ENCODE measurements at places on chromosomes 1 and 21.

DNA sequence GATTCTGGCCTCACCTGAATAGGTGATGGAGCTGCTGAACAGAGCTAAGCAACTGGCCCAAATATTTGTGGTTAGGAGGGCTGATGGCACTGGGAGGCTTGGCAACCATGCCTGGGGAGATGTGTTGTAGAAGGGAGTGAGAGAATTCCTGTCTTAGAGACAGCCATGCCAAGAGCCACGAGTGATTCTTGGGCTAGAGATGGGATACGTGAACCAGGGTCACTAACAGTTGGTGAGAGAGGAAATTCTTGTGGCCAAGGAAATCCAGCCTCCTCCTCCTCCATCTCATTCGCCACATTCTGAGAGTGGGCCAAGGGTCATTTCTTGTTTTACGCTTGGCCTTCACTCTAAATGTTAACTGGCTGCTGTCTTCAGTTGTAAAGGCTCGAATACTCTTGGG is 46.3 kb downstream of the NGF start:
- no peak for DNase-seq

DNA sequence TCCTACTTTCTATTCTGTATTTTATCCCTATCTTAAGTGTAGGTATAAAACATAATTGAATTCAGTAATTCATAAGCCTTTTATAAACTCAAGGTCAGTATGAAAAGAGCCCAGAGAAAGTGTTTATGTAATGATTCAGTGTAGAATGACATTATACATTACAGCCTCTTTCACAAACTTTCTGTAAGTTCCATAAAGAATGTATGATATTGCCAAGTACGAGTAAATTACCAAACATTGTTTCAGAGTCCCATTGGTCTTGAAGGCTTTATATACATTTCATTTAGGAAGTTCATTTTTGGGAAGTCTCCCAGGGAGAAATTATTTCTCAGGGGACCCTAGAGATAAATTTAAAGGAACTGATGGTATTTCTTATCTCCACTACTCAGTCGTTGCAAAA is 37.8 kb upstream of the VAMP3 start:
- no peak for DNase-seq

DNA sequence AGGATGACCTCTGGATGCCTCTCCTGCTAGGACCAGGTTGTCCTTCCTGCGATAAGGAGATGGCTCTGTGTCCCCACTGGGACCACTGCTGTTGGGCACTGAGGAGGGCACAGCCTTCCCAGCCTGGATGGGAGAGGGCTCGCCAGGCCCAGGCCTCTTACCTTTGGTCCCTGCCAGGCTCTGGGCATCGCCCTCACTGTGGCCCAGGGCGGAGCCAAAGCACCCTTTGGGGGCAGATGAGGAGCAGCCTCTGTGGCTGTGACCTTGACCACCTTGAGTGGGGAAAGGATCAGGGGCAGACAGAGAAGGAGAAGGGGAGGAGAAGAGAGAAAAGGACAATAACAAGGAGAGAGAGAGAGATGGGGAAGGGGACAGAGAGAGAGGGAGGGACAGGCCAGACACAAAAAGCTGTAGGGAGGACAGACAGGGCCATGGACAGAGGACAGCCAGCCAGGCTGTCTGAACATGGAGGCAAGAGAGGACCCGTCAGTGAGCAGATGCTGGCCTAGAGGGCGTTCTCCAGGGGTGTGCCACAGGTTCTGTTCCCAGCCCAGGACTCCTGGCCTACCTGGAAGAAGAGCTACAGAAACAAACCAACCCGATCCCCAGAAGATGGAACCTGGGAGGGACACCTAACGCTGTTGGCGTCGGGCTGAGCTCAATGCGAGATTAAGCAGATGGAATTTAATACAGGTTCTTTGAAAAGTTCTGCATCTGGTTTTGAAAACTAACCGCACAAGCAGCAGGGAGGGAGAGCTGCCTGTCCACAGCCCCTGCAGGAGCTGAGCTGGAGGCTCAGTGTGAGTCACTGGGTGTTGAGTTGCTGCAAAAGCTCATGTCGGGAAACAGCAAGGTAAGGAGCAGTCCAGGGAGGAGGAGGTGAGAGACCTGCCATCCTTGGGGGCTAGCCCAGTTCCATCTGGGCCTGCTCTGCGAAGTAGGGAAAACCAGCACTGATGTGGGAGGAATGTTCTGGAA is 262.1 kb downstream of the PTPRU start:
- DNase-seq = no peak

DNA sequence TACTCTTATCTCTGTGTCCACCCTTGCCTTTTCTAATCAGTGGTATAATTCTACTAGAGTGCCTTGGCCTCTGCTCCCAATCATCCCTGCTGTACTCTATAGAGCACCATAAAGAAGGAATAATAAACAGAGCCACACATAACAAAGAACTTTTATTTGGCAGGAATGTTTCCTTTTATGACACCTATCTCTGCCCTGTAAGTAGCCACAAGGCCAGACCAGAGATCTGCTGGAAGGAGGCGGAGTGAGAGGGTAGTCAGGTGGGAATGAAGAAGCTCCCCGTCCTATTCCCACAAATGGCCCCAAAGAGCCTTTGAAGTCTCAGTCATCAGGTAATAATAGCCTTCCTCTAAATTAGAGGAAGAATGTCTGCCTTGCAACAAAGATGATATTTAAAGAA is 32.7 kb downstream of the WLS start:
- DNase-seq = no peak

DNA sequence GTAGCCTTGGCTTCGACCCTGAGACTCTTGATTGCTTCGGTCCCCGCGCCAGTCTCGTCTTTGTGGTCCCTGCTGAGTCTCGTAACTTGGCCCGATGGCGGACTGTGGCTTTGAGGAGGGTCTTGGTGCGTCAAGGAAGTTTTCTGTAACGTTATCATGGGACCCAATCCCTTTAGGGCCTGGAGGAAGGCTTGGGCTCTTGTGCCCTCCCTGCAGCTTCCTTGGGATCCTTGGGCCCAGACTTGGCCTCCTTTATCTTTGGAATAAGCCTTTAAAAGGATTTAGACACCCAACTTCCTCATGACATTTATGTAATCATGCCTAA is 371 bp downstream of the ZMPSTE24 start:
- DNase-seq = no peak

- no peak for DNase-seq
Observed at GRCh38 chr1:246679794-246680177, 44.4 kb upstream of the SCCPDH start.

DNA sequence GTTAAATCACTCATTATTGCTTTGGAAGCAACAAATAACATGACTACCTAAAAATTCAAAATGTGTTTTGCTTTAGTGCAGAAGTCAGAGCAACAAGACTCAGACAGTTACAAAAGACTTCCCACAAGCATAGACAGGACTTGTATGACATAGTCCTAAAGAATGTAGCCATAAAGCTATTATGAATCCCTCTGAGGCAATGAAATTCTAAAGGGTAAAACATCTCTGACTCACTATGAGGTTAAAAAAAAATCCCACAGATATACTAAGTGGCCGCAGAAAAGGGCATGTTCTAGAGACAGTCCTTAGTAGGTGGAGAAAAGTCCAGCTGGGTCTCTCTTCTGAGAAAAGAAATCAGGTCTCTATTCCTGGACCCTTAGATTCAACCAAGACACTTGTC is 4.9 kb downstream of the PRKAB2 start:
- no peak for DNase-seq

DNA sequence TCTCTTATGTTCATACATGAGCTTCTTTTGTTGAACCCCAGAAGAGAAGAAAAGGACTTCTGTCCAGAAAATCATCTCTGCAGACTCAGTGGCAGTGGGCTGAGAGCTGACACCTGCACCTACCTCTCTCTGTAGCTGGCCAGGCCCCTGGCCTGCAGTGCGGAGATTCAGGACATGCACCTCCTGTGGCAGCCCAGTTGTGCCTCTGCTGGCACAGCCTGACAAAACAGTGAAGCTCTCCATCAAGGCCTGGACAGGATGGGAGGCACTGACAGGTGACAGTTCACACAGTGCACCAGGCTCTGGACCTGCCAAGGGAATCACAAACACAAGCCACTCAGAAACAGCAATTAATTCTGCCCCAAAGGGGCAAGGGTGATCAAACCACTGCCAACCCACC is 88.8 kb downstream of the TGFBR3 start:
- no peak for DNase-seq

DNA sequence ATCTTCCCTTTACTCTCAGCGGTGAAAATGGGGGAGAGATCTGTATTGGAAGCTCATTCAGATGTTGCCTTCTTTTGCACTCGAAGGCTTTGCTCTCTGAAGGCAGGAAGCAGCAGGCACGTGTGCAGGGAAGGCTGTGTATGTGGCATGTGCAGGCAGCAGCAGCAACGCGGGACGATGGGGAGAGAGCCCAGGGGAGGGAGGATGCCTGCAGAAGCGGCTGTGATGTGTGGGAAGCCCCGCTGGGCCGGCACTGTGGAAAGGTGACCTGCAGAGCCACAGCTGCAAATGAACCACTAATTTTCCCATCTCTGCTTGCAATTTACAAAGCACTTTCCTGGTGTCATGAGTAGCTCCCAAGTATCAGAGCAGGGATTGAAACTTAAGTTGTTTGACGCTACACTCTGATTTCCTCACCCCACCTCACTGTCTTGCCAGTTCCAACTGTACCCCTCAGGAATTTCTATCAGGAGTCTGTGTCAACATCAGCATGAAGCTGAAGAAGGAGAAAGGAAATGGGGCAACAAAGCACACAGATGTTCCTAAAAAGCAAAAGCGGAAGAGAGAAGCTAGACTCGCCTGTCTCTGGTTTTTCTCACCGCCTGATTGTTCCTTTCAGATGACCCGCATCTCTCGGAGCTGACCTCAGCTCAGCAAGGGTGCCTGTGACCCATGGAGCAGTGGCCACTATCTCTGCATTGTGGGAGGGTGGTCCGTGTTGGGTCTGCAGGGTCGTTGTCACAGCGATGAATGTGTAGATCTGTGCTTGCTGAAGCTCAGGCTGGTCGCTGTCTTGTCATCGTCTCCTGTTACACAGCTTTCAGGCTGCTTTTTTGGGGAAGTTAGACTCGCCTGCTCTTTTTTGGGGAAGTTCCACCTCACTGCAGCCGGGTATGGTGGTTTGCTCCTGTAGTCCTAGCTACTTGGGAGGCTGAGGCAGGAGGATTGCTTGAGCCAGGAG is 156.1 kb downstream of the KIF26B start:
- DNase-seq = no peak

DNA sequence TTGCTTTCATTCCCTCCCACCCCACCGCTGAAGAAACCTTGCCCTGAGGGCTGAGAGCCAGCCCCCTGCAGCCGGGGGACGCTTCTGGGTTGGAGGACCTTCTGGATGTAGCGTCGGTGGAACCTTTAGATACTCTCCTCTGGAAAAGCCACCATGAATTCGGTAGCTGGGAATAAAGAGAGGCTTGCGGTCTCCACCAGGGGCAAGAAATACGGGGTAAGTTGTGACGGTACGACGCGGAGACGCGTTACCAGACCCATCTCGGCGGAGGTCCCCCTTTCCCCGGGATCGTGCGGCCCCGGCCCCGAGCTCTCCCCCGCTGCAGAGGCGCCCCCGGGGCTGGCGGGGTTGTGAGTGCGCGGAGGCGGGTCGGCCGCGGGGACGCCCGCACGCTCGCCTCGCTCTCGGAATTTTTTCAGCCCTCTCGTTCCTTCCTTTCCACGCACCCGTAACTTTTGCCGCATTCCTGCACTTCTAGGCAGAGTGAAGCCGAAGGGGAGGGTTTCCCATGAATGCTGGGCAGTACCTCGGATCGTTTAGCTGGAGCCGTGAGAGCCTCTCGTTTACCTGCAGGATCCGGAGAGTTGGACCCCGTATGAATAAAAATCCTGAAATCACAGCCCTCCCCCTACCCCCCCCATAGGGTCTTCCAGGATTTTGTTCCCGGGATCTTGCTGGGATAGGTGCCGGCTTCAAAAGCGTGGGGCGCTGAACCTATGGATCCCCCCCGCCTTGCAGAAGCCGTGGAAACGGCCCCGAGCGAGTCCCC is 671 bp downstream of the KIF26B start:
- DNase-seq = peak; percentile 46

DNA sequence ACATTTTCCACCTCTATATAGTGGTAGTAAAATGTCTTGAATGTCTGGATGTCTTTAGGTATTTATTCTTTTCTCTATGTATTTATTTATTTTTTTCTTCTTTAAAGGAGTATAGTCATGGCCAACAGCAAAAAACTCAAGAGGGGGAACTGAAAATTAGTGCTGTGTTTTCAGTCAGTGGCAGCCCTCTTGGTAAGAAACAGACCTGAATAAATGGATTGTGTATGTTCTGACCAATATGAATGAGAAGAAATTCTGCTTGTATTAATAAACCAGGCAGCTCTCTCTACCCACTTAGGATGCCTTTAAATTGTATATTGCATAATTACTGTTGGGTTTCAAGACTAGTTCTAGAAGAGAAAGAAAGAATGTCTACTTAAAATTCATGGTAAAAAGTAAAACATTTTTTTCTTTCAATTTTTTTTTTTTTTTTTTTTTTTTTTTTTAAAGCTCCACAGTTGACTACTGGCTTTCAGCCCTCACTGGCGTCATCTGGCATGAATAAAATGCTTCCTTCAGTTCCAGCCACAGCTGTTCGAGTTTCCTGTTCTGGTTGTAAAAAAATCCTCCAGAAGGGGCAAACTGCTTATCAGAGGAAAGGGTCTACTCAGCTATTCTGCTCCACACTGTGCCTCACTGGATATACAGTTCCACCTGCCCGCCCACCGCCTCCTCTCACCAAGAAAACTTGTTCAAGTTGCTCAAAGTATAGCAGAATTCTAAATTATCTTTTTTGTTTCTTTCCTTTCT is 101.6 kb downstream of the ZMYM4 start:
- no peak for DNase-seq

DNA sequence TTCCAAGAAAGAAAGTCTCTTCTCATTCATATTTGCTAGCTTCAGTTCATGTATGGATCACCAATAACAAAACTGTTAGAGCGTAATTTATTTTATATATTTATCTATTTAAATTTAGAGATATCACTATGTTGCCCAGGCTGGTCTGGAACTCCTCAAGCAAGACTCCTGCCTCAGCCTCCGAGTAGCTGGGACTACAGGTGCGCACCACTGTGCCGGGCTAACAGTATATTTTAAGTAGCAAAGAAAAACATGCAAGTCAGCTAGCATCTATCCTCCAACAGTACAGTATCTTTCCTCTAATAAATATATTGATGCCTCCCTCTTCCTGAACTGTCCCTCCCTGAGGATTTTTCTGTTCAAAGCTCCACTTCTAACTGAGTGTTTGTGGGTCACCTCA is 21.5 kb downstream of the INPP5B start:
- DNase-seq = no peak
